ENCODE measurements at places on chromosomes 5 and 9.

DNA sequence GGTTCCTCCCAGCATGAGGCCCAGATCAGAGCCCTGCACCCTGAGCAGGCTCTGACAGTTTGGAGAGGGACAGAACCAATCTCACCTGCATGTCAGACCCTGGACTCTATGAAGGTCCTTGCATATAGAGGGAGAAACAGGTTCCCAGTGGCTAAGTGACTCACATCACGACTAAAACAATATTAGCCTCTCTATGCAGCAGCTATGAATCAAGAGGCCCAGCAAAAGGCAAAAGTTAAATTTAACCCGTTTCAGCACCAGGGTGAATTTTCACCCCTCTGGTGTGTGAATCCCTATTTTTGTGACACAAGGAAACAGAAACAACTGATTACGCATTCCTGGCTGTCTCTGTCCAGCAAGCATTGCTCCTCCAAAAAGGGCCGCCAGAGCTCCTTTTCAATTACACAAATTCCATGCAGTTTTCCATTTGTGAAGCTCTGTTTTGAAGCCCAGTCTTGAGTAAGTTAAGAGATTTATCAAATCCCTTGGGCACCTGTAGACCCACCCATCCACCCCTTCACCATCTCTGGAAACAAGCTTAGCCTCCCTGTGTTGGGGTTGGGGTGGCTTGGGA is 136.6 kb downstream of the GABBR2 start:
- no peak for DNase-seq

DNA sequence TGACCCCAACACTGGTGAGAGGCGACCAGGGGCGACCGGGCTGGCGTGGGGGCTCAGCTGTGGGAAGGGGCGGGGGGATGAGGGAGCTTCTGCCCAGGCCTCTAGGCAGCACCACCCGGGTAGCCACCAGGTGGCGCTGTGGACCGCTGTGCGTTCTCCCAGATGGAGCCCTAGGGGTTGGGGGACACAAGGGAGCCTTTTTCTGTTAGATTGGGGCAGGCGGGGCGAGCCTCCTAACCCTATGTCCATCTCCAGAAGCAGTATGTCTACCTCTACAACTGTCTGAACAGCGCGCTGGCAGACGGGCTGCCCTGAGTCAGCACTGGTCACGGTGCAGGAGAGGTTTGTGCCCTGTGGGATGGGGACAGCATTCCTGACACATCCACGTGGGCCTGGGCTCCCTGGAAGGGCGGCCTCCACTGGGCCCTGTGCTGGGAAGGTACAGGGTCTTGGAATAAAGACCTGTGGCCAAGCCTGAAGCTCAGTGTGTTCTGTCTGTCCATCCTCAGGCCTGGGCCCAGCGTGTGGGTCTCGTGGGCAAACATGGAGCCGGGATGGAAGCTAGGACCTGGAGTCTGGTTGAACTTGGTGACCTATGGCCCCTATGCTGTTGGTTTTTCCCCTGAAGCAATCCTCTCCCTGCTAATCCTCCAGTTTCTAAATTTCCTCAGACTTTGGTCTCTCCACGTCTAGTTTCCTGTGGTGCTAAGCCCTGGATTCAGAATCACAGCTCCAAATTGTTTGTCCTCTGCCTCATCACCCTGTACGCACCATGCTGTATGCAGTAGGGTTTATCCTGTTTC is 23.1 kb upstream of the SPTLC1 start:
- DNase-seq = peak; percentile 64

DNA sequence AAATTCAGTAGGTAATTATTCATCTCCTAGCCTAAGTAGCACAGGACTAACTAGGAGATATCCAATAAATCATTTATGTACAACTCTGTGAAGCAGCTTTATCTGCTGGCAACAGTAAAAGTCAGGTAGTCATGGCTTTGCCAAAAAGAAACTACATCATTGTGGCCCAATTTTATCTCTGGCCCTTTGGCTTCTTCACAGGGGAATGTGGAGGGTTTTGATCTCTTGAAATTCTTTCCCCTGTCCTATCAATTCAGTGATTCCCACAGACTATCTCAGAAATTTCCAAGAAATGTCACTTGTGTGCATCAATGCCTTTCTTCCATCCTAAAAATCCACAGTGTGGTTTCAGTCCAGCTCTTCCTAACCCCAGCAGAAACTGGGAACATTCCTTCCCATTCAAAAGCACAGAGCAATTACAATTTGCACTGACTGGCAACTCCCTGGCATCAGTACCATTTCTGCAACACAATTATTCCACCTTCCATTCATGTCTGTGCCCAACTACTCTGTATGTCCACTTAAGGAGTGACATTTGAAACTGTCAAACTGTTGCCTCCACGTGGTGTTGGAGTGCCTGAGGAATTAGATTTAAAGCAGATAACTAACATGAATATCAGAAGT is 6.6 kb downstream of the CDC14B start:
- no peak for DNase-seq

- no peak for DNase-seq
Measured at GRCh38 chr5:58200451-58200850, 259.4 kb downstream of the PLK2 start.

GRCh38 chr5:4542145-4542778 is 597.9 kb upstream of the ADAMTS16 start:
- DNase-seq = no peak

GRCh38 chr9:121937240-121937639 is 155.9 kb downstream of the TTLL11 start:
- no peak for DNase-seq

GRCh38 chr9:3810231-3810630 is 284.4 kb upstream of the RFX3 start:
- no peak for DNase-seq

GRCh38 chr9:93207326-93207814 is 23.4 kb downstream of the WNK2 start:
- DNase-seq = no peak

GRCh38 chr5:147751-148150 is 43.5 kb upstream of the LRRC14B start:
- DNase-seq = no peak

GRCh38 chr5:161086461-161086860 is 234.4 kb upstream of the ATP10B start:
- no peak for DNase-seq

GRCh38 chr5:168302785-168303184 is 11.3 kb downstream of the WWC1 start:
- DNase-seq = no peak

GRCh38 chr5:157219491-157220271 is 39.0 kb downstream of the ITK start:
- no peak for DNase-seq

DNA sequence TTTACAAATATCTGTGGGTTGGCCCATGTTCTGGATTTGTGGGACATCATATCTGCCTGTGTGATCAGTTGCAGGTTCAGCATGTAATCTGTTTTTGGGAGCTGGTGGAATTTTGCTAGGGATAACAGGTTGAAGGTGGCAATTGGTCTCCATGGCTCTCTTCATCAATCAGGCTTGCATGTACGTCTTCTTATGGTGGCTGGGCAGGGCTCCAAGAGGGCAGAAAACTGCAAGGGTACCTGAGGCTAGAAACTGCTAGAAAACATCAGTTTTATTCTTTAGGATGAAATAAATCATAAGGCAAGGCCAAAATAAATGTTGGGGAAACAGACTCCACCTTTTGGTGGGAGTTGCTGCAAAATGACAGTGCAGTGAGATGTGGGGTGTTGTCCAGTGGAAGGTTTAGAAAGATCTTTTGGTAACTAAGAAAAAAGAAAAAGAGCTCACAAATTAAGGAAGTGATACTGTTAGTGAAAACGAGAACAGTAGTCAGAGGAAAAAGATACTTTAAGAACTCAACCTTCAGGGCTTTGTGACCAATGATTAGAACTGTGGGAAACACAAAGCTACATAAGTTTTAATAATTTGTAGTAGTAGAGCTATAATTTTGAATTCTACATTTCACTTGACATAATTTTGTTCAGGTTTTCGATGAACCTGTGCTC is 300.7 kb upstream of the IZUMO3 start:
- DNase-seq = no peak

DNA sequence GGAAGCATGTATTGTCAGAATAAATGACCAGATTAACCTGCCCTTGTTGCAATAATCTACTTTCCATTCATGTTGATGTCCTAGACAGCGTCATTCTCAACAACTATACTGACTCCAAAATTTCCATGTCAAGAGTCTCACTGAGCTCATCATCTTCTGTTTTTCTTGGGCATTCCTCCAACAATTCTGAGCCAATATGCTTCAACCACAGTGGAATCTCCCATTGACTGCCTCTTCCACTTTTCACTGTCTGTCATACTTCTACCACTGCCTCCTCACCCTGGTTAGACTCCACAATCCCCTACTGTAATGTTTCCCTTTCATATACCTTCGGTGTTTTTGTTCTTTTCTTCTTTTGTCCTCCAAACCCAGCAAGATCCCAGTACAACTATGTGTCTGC is 162.8 kb downstream of the TLE1 start:
- no peak for DNase-seq

- no peak for DNase-seq
Measured at GRCh38 chr9:28073270-28073669, 500.0 kb upstream of the C9orf72 start.

DNA sequence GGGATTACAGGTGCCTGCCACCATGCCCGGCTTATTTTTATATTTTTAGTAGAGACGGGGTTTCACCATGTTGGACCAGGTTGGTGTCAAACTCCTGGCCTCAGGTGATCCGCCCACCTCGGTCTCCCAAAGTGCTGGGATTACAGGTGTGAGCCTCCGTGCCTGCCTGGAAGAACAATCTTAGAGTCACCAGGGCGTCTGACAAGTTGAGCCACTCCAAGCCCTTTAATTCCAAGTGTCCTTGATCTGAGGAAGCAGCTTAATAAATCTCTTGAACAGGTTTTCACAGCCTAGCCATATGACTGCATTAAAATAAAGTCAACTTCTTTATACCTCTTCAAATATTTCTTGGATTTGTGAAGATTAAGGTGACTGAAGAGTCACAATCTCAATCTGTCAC is 31.5 kb downstream of the SLC44A1 start:
- DNase-seq = no peak

- no peak for DNase-seq
Measured at GRCh38 chr9:121622387-121623203, 28.8 kb upstream of the DAB2IP start.

All from CD4-positive, alpha-beta T cell treated with Interleukin-6 at 100 ng/mL for 8 hours (primary cell).